Esophagus (tissue), 2 donors: ENCODE measurements at places on chromosomes 2 and 18. TPM values are rescaled to one million over a fixed set of nuclear protein-coding genes. Genes with fewer than 3 reads are reported as not detected.

The MALL gene
- 264 TPM for polyA plus RNA-seq

The PXDN gene
- polyA plus RNA-seq = 1.1 TPM

The TUBB6 gene
- 299 TPM for polyA plus RNA-seq

The ZNF521 gene
- 1.2 TPM for polyA plus RNA-seq

The DTYMK gene
- polyA plus RNA-seq = 13.7 TPM

The NPHP1 gene
- polyA plus RNA-seq = 2.3 TPM
